ENCODE measurements at places on chromosomes 3 and 15.

- DNase-seq: no peak
These were observed 48.0 kb upstream of the MEX3B start for GRCh38 chr15:82093774-82094211.

DNA sequence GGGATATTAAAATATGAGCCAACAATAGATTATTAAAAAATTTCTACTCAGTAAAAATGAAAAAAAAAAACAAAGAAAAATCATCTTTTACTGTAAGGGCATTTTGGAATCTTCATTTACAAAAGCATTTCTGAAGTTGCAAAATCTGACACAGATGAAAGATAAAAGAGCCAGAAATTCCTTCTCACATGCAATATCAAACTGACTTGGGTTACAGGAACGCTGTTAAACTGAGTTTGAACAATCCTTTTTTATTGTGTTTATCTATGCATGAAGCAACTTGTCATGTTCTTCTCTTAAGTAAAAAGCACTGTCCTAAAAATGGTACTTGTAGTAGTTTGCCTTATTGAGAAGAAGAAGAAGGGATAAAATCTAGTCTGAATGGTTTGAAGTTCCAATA, 468.5 kb upstream of the KCNMB2 start:
- no peak for DNase-seq

GRCh38 chr3:110940055-110940454, 131.6 kb upstream of the NECTIN3 start:
- DNase-seq: no peak

GRCh38 chr3:26505399-26505798, 117.2 kb upstream of the LRRC3B start:
- no peak for DNase-seq

DNA sequence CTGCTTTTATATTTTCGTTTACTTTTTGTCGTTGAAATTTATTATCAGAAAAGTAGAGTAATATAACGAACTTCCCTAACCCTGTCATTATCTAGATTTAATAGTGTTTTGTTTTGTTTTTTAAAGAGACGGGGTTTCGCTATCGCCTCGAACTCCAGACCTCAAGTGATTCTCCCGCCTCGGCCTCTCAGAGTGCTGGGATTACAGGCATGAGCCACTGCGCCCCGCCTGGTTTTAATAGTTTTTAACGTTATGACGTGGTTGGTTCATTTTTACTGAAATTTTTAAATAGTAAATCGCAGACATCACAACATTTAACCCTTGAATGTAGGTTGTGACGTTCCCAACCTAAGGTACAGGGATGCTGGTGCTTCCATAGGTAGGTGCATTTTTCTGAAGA, 1.0 kb downstream of the NGRN start:
- no peak for DNase-seq

- no peak for DNase-seq
These were observed 70.7 kb downstream of the C3orf70 start for GRCh38 chr3:185082149-185082548.

- DNase-seq: no peak
These were observed 281.6 kb downstream of the MBNL1 start for GRCh38 chr3:152550284-152550683.

- DNase-seq: no peak
These were observed 3.9 kb upstream of the CHSY1 start for GRCh38 chr15:101255615-101256241.

DNA sequence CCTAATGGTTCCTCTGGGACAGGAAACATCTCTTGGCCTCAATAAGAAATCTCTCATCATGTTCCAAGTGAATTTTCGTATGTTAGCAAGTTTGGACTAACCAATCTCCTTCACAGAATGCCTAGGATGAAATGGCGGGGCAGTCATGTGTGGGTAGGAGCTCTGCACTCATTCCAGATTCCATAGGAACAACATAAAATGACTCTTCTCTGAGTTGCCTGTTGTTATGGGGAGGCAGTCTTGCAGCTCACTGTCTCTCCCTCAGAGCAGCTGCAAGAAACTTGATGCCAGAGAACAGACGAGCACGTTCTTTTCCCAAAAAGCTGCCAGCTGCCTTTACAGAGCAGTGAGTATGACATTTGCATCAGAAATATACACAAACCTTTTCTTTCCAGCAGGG, 34.1 kb downstream of the SPATA12 start:
- DNase-seq: no peak

- no peak for DNase-seq
These were observed 23.9 kb downstream of the SLTM start for GRCh38 chr15:58909616-58910015.

Measured in H1 (cell line).